ENCODE measurements at places on chromosomes 7 and 10. TPM values are rescaled to one million over a fixed set of nuclear protein-coding genes. Genes with fewer than 3 reads are reported as not detected.

DNA sequence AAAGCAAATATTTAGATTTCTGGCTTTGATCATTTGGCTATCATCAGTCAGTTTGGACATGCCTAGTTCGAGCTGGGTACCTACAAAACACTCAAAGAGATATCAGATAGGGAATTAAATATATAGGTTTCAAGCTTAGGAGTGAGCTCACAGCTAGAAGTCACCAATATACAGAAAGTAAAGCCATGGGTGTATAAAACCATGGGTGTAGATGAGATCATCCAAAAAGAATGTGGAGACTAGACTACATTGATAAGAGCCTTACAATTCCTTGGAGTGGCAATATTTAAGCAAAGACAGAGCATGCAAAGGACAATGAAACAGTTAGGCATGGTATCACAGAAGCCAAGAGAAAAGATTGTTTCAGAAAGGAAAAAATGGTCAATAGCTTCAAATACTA, 7.2 kb upstream of the RALA start:
- DNase-seq: no peak

DNA sequence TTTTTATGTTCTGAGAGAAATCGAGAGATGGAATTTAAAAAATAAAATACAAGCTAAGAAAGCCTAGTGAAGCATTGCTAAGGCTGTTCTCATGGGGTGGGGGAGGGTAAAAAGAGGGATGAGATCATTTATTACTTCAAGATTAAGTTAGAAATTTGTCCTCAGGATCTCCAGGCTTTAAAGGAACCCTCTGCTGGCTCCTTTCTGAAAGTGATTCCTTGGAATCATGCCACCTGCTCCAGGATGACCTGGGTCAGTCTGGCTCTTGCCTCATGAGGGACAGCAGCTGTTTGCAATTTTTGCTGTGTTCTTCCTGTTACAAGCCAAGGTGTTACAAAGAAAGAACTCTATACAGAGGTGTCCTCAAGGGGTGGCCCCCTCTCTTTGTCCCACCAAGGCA, 69.8 kb downstream of the CDK1 start:
- DNase-seq: no peak

GRCh38 chr7:96188591-96188991, 133.3 kb downstream of the SLC25A13 start:
- peak; percentile 5 for DNase-seq

TAS2R40 gene
- total RNA-seq: not detected

DNA sequence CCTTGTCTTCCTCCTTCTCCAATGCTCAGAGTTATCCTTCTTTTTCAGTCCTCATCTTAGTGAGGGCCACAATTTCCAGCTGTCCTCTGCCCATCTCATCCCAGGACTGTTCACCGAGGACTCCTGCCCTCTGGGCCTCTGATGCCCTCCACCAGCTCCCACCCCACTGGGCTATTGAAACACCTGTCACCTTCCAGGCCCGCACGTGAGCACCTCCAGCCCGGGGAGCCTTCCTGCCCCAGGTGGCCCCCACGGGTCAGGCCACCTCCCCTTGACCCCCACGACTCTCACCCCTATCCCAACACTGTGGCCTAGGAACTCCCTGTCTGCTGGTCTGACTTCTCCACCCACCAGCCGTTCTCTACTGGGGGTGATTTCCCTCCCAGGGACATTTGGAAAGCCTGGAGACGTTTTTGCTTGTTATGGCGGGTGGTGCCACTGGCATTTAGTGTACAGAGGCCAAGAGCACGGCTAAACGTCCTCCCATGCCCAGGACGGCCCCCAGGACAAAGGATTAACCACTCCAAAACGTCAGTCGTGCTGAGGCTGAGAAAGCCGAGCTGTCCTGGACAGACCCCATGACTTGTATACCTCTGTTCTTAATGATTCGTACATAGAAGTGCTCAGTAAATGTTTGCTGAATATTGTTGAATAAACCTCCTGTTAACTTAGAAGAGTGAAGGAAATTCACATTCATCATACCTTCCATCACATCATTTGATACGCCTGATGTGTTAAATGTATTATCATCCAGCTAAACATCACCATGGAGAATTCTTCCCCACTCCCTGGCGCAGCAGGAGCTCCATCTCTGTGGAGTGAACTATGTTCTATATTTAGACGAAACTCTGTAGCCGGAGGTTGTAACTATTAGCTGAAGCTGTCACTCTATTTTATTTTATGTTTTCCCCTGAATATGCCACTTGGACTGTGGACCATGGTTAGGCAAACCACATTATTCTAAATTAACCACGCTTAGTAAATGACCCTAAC, 270.1 kb upstream of the SHH start:
- no peak for DNase-seq

- DNase-seq: no peak
Observed at GRCh38 chr7:44889086-44889781, 3.9 kb upstream of the PURB start.

DNA sequence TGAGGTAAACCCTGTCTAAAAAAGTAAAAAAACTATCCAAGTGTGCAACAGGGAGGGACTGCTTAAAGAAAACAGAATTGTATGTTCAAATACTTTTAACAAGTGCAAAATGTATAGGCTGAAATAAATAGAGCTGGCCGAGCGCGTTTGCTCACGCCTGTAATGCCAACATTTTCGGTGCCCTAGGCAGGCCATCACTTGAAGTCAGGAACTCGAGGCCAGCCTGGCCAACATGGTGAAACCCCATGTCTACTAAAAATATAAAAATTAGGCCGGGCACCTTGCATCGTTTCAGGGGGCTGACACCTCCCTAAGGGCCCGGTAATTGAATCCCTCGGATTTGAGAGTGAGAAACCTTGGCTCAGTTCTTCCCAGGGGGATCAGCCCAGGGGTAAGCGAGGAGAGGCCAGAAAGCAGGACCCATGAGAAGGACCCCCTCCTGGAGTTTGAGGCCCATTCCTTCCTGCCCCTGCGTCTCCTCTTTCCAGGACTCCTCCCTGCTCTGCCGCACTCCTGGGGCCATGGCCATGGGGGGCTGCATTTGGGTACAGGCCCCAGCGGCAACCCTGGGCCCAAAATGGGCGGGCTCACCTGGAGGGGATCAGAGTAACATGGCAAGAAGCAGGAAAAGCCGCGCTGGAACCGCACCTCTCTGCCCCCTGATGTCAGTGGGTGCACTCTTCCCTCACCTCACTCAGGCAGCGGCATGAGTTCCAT, 75.5 kb upstream of the TMEM248 start:
- peak; percentile 29 for DNase-seq

ANKRD26 gene
- total RNA-seq: 5.3 TPM

ANKRD22 gene
- 13.7 TPM for total RNA-seq

TAS2R41 gene
- total RNA-seq: not detected

GRCh38 chr7:80611779-80612178, 26.7 kb upstream of the CD36 start:
- peak; percentile 13 for DNase-seq

LMOD2 gene
- not detected for total RNA-seq

AKR1E2 gene
- total RNA-seq: 4.8 TPM

DNA sequence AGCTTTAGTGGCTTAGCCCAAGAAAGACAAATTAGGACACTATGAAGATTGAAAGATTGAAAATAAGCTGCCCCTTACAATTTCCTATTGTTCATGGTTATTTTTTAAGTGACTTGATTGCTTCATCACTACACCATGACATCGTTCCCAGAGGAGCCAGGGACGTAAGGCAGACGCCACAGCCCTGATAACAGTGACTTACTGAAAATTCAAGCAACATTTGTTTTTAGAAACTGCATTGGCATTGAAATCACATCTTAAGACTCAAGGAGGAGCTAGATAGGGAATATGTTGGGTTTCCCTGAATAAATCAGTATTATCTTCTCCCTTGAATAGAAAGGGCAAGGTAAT, 38.7 kb upstream of the ANK3 start:
- DNase-seq: no peak

GRCh38 chr10:29648114-29648982, 13.6 kb upstream of the SVIL start:
- DNase-seq: peak; percentile 44

- no peak for DNase-seq
Observed at GRCh38 chr10:50404021-50404773, 152.9 kb upstream of the ASAH2 start.

HEPACAM2 gene
- total RNA-seq: 96.1 TPM

HGF gene
- total RNA-seq: 3.2 TPM

ACTL6B gene
- total RNA-seq: 0.42 TPM

- no peak for DNase-seq
Observed at GRCh38 chr7:40499718-40500117, 364.9 kb downstream of the SUGCT start.

GRCh38 chr10:42963312-42963711, 113.6 kb upstream of the RET start:
- DNase-seq: no peak

DNA sequence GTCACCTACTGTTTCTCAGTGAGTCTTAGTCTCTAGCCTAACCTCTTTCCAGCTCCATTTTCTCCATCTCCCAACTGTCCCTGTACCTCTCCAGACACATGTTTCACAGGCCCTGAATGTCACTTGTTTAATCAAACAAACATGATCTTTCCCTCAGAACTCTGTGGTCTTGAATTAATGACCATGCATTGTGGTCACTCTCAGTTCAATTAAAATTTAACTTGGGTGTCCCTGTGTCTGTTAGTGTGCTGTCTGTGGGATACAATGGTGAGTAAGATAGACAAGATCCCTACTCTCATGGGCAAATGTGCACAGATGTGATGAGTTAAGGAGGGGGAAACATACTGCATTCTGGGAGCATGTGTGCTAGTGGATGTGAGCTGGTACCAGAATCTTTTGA, 65.0 kb downstream of the RBM33 start:
- DNase-seq: no peak

- DNase-seq: no peak
Observed at GRCh38 chr7:20032741-20033140, 184.4 kb downstream of the MACC1 start.

All from left colon (tissue), 2 donors.